ENCODE measurements at places on chromosomes 5 and 9. TPM values are rescaled to one million over a fixed set of nuclear protein-coding genes. Genes with fewer than 3 reads are reported as not detected.

DNA sequence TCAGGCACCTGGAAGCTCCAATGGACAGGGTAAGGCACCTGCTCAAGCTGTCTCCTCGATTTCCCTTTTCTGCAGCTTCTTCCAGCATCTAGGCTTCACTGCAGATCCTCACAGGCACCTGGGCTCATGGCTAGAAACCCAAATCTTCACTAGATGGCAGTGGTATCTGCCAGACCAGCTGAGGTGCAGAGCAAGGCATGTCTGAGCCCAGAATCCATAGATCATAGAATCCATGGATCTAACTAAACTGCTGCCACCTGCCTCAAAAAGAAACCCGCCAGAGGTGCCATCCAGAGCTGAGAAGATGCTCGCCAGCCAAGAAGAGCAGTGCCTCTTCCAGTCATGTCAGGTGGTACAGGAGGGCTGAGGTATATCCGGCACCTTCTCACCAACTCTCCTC is 6.9 kb downstream of the SHC3 start:
- no peak for DNase-seq

DNA sequence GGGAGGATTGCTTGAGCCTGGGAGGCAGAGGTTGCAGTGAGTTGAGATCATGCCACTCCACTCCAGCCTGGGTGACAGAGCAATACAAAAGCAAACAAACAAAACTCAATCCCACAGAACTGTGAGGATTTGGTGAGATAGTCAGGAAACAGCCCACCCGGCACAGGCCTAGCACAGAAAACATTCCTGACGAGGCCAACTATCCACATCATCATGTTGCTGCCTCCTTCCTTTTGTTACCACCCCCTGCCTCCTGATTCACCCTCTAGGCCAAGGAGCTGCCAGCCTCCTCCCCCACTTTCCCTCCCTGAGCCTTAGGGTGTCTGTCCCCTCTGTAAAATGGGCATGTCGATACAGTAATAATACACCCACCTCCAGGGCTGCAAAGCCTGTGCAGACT is 39.0 kb downstream of the STK10 start:
- DNase-seq = no peak

DNA sequence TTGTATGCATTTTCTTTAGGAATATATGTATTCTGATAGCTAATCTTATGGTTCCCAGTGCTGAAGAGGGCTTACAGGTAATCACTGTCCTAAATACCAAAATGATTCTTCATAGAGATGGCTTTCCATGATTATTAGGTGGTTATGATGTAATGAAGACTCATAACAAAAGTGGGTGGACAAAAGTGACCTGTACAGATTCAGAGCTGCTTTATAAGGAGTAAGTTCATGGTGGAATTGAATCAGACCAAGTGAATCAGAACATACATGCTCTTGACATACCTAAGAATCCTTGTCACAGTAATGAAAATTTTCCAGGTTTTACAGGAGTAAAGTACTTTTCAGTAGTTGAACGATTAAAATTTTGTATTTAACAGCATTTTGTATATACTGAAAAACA is 105.6 kb downstream of the NIPBL start:
- peak; percentile 30 for DNase-seq

- no peak for DNase-seq
Observed at GRCh38 chr9:68547417-68547816, 6.7 kb upstream of the TMEM252 start.

TAF11L10 gene
- not detected for polyA plus RNA-seq

- DNase-seq = no peak
Observed at GRCh38 chr5:113167985-113168384, 191.4 kb downstream of the DCP2 start.

DNA sequence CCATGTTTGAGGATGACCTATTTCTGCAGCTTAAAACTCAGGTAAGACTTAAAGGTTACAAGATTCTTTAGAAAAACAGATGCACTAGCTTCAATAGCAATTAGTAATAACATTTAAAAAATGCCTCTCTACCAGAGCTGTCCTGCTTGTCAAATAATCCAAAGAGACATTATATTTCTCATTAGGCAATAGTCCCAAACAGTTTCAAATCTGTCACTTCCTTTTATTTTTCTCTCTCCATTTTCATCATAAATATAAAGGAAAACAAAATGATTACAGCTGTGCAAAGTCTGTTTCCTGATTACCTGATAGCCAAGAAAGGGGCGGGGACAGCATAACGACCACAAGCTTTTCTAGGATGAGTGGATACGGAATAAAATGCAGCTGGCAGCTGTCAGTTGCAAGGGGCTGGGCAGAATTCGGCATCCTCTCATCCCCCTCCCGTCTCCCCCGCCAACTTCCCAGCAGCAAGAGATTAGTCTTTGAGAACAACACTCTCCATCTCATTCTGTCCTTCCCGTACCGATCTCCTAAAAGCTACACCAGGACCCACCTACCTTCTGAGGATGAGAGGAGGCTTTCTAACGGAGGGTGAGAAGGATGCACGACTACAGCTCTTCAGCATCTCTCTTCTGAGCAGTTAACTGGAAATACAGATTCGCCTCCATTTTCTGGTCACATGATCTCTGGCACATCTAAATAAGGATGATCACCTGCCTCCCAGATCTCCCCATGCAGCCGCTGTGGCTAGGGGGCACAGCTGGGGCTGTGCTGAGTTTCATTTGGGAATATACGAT is 72.5 kb upstream of the PCA3 start:
- DNase-seq = no peak

GRCh38 chr5:64939772-64940510 is 171.2 kb downstream of the CWC27 start:
- DNase-seq = no peak

GRCh38 chr9:34378376-34379060 is 1.8 kb upstream of the MYORG start:
- DNase-seq = no peak

DNA sequence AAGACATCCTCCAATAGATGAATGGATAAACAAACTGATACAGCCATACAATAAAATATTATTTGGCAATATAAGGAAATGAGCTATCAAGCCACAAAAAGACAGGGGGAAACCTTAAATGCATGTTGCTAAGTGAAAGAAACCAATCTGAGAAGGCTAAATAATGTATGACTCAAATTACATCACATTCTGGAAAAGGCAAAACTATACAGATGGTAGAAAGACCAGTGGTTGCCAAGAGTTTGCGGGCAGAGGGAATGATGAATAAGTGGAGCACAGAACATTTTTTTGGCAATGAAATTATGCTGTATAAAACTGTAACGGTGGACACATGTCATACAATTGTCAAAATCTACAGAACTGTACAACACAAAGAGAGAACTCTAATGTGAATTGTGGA is 63.3 kb downstream of the CSF2 start:
- peak; percentile 73 for DNase-seq

CCL21 gene
- not detected for polyA plus RNA-seq

DNA sequence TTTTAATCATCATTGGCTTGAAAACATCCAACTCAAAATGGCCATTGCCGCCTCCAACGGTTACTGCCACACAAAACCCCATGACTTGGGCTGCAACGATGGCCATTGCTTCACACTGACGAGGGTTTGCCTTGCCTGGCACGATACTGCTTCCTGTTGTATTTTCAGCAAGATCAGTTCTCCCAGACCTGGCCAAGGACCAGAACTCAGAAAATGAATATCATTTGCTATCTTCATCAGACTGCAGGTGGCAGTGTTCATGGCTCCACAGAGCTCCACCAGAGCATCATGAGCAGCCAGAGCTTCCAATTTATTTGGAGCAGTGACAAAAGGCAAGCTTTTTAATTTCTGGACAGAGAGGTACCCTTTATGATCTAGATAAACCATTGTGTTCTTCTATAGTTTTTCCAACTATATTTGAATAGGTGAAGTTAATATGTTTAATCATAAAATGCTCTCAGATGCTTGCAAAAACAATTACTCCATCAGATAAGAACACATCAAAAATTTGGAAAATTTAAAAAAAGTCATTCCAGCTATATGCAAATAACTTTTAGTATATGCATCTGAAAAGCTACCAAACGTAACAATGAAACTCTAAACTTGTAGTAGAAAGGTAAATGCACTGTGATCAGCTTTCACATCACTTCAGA is 10.4 kb downstream of the AMACR start:
- DNase-seq = peak; percentile 13

SPINK4 gene
- not detected for polyA plus RNA-seq

GRCh38 chr5:126098330-126099017 is 324.7 kb upstream of the GRAMD2B start:
- DNase-seq = no peak

- DNase-seq = no peak
Observed at GRCh38 chr5:122999947-123000563, 36.5 kb downstream of the PPIC start.

DNA sequence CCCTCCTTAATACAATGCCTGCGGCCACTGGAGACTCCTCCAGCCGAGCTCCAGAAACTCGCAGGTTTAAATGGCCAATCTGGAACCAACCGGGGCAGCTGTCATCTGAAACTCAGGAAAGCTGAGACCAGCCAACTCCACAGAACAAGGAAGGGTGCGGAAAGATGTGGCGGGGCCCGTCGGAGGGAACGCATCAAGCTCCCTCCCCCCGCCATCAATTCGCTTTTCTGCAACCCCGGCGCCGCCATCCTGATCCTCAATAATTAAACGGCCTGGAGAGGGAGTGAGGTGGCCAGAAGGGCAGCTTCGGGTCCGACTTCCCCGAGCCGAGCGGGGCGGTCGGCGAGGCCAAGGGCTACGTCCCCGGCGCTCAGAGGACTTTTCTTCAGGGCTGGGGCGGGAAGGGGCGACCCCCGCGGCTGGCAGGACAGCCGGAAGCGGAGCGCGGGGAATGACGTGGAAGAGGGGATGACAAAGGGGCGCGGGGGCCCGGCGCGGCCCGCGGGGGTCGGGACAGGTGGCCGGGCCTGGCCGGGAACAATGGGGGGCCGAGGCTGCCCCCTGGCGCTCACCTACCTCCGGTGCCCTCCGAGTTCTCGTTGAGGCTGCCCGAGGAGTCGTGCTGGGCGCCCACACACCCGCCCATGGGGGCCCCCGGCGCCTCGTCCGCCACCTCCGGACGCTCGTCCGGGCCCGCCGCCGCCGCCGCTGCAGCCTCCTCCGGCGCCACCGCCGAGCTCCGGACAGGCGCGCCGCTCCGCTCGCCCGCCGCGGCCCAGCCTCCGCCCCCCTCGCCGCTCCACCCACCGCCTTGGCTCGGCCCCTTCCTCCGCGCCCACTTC is at the start of gene UBTD2:
TSS of gene UBTD2 (minus strand) at position 745 of the 842 bp plus-strand sequence. CDS start at position 646, 99 bp downstream.
- no peak for DNase-seq

- DNase-seq = no peak
Observed at GRCh38 chr5:60007729-60008128, 114.2 kb upstream of the PDE4D start.

SEC24A gene
- 19.2 TPM for polyA plus RNA-seq

DNA sequence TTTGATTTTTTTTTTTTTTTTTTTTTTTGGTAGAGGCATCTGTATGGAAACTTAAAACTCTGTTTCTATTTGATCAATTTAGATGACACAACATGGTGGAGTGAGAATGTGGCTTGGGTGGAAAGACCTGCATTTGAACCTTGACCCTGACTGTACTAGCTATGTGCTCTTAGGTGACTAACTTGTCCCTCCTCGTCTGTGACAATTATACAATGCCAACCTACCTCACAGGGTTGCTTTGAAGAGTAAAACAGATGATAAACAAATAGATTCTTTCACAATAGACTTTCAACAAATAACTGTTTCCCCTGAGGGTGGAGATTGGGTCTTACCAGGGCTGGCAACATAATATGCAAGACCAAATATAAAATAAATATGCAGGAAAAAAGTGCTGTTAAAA is 109.3 kb downstream of the CRB2 start:
- DNase-seq = no peak

GRCh38 chr5:582936-583635 is 29.1 kb upstream of the CEP72 start:
- DNase-seq = no peak

- DNase-seq = no peak
Observed at GRCh38 chr5:127060470-127060985, 12.8 kb downstream of the C5orf63 start.

PTPRD gene
- polyA plus RNA-seq = 0.10 TPM

DNA sequence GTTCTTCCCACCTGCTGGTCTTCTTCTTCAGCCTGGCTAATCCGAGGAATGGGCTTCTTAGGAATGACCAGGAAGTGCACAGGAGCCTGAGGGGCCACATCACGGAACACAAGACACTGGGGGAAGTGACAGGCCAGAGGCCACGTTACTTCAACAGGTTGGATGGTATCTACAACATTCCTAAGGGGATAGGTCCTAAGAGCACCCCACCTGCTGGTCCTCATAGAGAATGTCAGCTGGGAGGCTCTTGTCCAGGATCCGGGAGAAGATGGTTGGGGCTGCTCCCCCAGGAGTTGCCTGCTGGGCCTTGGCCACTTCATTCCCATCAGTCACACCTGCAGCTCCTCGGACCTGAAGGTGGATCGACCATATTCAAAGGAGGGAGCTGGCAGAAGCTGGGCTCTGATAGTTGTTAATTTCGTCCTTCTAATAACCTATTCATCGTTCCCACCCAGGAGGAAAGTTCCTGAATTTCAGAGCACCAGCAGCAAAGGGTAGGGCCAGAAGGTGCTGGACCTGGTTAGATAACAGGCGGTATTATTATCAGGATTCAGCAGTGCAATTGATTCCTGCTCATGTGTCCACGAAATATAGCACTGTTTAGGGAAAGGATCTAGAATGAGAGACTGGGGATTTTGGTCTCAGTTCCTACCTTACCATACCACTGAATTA is 1.3 kb downstream of the HINT2 start:
- no peak for DNase-seq

All from keratinocyte (primary cell).